ENCODE measurements at places on chromosomes 7 and 10.
A peak's percentile ranks its signal among the peaks of the same experiment; 100 is the strongest.

DNA sequence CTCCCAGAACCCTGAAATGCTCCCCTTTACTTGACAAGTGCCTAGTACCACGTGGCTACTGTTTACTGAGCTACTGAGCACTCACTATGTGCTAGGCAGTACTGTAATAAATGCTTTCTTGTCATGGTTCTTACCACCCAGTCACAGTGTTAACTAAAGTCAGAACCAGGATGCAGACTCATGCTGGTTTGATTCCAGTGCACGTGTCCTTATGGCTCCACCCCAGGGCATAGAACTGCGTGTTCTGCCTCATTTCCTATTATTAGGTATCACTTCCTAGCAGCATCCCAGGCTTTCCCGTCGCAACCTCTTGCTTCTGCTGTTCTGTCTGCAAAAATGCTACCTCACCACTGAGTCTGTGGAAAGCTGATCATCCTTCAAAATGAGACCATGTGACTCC lies 71.7 kb upstream of the DOCK1 start:
- DNase-seq: no peak

DNA sequence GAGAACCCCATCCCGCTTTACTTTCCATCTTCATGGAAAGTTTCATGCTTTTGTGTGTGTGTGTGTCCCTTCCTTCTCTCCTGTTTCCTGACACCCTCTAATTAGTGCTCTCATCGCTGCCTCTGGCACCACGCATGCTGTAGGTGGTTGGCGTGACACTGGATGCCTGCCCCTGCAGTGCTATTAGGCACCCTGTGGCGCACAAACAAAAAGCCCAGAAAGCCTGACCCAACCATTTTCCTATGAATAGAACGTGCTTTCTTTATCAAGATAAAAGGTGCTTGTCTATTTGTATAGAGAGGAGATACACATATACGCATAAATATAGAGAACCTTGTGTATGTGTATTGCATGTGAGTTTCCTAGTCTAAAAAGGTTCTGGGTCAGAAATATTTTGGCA lies 120.8 kb upstream of the CDCA7L start:
- DNase-seq: no peak

- DNase-seq: peak; percentile 95
Observed at GRCh38 chr7:21850531-21851285, 95.0 kb downstream of the CDCA7L start.

DNA sequence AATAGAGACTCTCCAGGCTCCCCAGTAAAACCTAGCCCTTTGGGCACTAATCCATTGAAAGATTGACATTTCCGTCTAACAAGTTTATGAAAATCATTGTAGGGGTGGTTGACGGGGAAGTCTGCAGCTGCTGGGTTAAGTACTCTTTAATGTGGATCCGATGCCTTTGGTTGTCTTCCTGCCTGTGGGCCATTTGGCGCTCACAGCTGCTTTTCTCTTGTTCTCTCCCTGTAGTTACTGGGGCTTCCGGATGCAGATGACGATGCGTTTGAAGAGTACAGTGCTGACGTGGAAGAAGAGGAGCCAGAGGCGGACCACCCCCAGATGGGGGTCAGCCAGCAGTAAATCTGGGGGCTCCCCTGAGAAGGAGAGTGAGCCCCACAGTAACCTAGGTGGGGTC lies 22.4 kb downstream of the MTURN start:
- DNase-seq: no peak

DNA sequence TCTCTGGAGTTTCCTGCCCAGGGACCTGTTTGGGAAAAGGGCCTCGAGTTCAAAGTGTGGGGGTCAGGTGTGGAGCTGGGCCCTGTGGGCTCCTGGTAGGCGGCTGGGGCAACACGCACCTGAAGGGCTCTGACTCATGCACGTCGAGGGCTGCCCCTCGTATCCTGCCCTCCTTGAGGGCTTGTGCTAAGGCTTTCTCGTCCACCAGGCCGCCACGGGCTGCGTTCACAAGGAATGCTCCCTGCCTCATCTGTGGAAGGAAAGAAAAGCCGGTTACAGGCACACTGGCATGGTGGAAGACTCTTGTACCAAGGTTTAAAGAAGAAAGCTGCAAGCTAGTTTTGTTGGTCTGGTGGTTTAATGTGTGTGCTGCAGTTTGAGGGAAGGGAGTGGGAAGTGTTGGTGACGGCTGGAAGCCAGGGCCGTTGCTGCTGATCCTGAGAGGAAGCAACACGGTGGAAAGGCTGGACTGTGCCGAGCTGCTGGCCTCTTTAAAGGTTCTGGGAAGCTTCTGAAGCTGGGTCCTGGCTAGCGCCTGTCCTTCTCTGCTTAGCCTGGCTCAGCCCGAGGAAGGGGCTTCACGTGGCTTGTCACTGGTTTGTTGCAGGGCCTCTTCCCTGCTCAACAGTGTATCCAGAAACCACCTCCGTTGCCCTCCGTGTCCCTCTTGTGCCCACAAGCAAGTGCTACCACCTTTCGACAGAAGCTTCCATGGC lies 52.0 kb downstream of the ZRANB1 start:
- no peak for DNase-seq

GRCh38 chr7:82410461-82410860 lies 33.1 kb downstream of the CACNA2D1 start:
- DNase-seq: no peak

DNA sequence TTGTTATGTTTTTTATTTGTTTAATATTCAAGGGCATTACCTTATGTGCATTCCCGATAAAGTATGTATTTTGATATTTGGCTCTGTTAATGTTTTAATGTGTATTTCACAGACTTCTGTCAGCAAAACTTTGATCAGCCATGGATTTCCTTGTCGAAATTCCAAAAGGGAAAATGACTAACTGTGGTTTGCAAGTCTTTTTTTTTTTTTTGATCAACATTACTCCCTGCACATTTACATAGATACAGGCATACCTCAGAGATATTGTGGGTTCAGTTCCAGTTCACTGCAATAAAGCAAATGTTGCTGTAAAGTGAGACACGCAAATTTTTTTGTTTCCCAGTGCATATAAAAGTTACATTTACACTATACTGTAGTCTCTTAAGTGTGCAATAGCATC lies 351.9 kb downstream of the CXCL12 start:
- DNase-seq: peak; percentile 34

DNA sequence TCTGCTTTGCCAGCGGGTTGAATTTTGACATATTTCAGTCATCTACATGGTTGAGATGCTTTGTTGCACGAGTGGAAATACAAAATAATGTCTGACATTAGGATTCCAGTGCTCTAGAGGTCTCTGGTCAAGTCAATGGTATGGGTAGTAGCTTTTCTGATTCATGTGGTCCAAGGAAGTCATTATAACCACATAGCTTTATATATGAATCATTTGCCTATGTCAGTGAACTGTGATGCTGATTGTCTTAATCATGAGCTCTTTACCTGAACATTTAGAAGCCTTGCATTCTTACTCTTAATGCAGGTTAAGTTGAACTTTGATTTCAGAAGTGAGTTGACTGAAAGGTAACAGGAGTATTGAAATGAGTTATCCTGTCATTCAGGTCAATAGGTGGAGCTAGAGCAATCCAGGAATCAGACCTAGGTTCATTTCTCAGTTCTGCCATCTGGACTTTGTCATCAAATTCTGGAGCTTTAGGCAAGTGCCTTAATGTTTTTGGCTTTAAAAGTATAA lies 3.3 kb downstream of the MAPK8 start:
- DNase-seq: peak; percentile 39

DNA sequence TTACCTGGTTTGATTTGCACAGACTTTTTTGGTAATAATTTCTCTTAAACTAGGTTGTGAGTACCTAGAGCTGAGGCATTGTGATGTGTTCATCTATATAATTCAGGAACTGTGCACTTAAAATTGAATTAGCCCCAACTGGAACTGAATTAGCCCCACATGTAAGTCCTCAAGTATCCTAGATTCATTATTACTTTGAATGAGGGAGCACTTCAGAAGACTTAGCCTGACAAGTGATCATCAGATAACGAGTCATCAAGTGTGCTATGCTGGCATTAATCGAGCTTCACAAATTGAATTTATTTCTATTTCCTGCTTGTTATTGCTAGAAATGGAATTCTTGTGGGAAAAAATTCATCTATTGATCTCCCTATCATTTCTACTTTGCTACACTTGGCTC lies 323.4 kb upstream of the SEMA3D start:
- DNase-seq: no peak

GRCh38 chr7:115299397-115300037 lies 377.6 kb downstream of the MDFIC start:
- no peak for DNase-seq

DNA sequence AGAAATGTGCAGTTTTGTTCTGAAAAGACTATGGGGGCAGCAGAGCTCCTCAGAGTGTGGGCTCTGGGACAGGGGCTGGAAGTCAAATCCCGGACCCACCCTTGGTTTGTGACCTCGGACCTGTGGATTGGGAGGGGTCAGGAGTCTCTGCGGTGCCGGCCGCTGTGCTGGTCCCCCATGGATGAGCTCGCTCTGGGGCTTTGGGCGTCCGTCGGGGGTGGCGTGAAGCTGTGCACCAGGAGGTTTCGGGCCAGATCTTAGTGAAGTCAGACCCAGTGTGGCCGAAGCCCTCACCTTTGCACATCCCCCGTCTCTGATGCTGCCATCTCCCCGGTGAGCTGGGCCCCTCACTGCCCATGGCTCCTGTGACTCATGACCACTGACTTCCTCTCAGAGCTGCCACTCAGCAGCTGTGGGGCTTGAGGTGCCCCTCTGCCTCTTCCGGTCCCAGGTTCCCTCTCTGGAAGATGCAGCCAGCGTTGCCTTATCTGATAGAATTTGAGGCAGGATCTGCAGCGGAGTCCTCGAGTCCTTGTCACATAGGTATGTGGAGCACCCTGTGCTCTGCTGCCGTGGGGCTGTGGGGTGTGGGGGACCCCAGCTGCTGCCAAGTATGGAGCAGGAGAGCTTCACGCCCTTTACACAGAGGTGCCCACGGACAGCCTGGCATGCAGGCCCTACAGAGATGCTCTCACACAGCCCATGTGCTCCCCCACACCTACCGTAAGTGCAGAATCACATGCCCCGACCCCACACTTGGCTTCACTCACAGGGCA lies 11.4 kb upstream of the SCART1 start:
- DNase-seq: peak; percentile 21

- peak; percentile 55 for DNase-seq
Observed at GRCh38 chr7:33107136-33108066, 1.8 kb downstream of the RP9 start.

- peak; percentile 45 for DNase-seq
Observed at GRCh38 chr10:23968301-23968700, 240.6 kb upstream of the KIAA1217 start.

- no peak for DNase-seq
Observed at GRCh38 chr7:120307991-120308545, 35.1 kb downstream of the KCND2 start.

- no peak for DNase-seq
Observed at GRCh38 chr10:18406136-18406535, 245.3 kb downstream of the NSUN6 start.

DNA sequence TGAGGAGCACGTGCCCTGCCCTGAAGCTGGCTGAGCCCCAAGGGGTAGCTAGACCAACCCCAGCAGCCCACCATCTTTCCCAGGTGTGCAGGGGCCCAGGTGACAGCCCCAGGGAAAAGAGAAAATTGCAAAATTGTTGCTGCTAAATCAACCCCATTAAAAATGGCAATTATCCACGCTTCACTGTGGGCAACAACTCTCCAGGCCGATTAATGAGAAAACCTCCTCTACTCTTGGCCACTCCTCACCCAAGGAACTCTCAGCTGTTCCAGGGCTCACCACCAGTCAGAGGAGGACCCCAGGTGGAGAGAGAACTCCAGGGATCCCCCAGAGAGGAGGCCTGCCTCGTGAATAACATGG lies 516.1 kb upstream of the MGMT start:
- DNase-seq: no peak

- no peak for DNase-seq
Observed at GRCh38 chr7:73969991-73970390, 58.0 kb upstream of the ELN start.

- no peak for DNase-seq
Observed at GRCh38 chr7:4343272-4344247, 338.5 kb upstream of the FOXK1 start.

DNA sequence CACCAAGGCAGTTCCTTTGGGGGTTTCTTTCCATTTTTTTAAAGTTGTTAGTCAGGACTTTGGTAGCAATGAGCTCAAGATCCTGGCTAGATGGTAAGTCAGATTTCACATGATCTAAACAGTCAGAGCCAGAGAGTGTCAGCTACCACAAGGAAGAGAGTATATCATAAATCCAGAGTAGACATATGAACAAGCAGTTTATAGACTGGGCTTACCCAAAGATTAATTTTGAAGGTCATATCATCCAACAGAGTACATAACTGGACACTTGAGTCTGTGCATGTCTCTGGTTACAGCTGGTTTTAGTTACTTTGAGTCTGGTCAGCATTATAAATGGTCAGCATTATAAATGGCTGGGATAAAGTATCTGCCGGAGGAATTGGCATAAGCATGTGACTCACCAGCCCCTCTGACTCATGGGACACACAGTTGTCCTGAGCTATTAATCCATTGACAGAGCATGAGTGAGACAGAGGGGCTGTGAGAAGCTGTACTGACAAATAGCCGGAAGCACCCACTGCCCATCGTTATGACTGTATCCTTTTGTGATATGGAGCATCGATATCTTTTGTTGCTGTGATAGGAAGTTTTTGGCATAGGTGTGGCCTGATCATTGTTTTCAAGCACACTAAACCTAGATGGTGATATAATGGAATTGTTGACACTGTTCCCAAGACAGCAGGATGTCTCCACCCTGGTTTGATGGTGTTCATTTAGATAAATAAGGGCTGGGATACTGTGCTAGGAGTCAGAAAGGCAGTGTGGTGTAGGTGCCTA lies 19.3 kb downstream of the PPP1R3C start:
- peak; percentile 85 for DNase-seq

GRCh38 chr7:70566671-70567070 lies 565.3 kb upstream of the GALNT17 start:
- DNase-seq: no peak

DNA sequence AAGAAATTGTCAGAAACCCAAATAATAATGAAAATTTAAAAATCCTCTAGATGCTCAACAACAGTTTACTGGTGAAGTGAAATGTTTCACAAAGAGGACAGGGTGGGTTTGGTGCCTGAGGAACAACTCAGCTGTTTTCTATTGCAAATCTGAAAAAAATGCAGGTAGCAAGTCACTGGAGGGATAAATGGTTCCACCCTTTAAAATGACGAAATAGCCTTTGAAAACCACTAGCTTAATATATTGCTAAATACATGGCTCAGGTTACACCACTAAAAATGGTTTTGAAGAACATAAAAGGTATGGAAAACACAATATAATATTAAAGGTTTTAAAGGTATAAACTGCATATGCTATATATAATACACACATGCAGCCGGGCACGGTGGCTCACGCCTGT lies 69.5 kb downstream of the LMBR1 start:
- no peak for DNase-seq

GRCh38 chr10:1375346-1376170 lies 319.4 kb downstream of the WDR37 start:
- DNase-seq: no peak

DNA sequence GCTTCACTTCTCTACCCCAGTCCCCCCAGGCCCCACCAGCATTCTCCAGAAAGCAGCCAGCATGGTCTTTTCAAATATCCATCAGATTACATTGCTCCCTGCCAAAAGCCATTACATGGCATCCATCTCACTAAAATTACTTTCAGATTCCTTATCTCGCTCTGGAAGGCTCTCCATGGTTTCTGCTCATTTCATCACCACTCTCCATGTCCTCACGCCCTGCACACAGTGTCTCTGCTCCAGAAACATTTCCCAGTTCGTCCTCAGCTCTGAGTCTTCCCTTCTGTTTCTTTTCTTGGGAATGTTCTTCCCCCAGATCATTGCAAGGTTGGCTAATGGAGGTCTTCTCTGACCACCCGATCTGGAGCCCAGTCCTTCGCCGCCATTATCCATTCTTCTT lies 499.1 kb downstream of the KCNMA1 start:
- no peak for DNase-seq

Measured in Daoy (cell line).